ENCODE measurements at places on chromosomes 4 and X. TPM values are rescaled to one million over a fixed set of nuclear protein-coding genes. Genes with fewer than 3 reads are reported as not detected.

DNA sequence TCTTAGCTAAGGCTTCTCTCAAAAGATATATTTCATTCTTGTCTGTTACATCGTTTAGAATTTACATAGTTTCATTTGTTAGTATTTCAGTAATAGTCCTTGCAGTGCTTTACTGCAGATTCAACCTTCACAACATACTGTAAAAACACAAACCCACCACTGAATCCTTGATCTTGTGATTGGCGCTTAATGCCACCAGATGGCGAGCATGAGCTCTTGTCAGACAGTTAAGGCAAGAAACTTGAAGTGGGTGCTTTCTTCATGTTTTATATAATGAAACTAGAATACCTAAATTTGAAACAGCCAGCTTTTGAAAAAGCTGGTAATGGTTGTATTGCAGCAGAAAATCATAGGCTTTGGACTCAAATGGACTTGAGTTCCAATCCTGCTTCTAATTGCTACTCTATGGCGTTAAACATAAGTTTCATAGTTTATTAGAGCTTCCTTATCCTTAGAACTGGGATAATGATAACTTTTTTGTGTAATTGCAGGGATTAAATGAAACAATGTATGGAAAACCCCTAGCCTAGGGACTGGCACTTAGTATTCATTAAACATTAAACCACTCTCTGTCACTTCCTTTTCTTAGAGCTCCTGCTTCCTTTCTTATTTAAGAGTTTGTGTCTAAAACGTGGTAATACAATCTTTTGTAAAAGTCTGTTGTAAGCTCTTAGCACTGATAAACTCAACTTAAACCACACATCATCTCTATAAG, 95.1 kb downstream of the USP9X start:
- peaks cover 30% of the 10 kb centered on the region for H3K36me3 ChIP-seq
- H3K27me3 ChIP-seq: no peaks in the 10 kb centered on the region
- peak overlapping the region; percentile 11 for H3K4me3 ChIP-seq
- peak; percentile 11 for DNase-seq

DNA sequence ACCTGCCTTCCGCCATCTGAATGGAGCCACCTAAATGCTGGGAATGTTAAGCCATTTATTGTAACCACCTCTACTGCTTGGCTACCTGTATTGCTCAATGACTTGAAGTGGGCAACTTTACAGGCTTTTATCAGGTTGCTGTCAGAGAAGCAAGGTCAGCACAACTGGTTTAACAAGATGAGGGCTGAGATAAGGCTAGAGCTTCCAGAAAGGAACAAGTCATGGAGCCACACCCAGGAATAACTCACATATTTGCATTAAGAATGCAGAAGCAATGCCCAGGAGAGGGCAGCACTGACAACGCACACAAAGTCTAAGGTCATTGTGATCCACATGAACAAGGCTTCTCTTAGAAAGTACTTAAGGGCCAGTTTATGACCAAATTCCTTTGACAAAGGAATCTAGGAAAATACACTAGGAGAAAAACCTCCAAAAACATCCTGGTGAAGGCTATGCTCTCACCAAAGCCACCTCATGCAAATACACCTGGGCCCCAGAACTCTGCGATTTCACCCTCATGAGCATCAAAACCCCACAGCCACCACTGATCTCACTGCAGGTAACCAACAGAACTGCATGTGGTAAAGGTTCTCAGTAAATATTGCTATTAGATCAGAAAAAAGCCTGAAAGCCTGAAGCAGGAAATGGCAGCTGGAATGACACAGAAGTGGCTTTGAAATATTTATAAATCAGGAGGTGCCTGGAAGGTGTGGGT, 15.0 kb upstream of the STS start:
- no peaks in the 10 kb centered on the region for H3K27me3 ChIP-seq
- no peak for DNase-seq
- H3K4me1 ChIP-seq: peaks cover 16% of the 10 kb centered on the region
- H3K4me3 ChIP-seq: no peak overlapping the region

GRCh38 chr4:105329081-105329480, 144.8 kb downstream of the PPA2 start:
- H3K27me3 ChIP-seq: no peaks in the 10 kb centered on the region
- no peak for DNase-seq
- no peaks in the 10 kb centered on the region for H3K36me3 ChIP-seq
- no peak overlapping the region for H3K27ac ChIP-seq
- H3K4me3 ChIP-seq: no peak overlapping the region
- H3K4me1 ChIP-seq: peaks cover 10% of the 10 kb centered on the region

Gene ETDB
- not detected for total RNA-seq
